Ovary (tissue), 10 donors: ENCODE measurements at places on chromosomes 12 and 14. TPM values are rescaled to one million over a fixed set of nuclear protein-coding genes. Genes with fewer than 3 reads are reported as not detected.

- DNase-seq, result no peak
Measured at GRCh38 chr12:114444422-114445279, 38.7 kb upstream of the TBX5 start.

GRCh38 chr12:55692631-55693322, 14.9 kb downstream of the ITGA7 start:
- peak; percentile 20 for DNase-seq

DNA sequence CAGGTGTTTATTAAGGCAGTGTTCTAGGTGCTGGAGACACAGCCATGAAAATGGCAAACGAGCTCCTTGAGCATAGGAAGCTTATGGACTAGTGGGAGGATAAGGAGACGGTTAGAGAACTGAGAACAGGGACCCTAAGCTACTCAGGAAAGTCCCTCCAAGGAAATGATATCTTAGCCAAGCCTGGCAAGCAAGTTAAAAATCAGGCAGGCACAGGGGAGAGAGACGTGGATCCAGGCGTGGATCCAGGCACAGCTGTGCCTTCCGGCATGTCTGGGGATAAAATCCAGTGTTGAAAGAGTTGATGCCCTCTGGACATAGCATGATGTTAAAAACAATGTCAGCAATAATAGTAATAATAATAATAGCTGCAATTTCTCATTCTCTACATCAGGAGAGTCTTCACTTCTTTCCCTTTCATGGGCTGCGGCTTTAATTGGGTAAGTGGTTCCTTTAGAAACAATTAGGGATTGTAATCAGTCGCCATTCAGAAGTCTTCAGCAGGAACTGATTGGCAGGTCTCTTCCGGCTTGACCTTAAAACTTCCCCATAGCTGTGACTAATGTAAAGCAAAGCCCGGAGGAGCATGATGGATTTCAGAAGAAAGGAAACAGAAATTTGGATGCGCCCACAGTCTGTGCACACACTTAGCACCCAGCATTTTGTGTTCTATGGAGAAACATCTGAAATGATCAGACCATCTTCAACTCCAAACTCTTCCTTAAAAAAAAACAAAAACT, 230.2 kb downstream of the SLC41A2 start:
- DNase-seq, result no peak

The TRAF3 gene
- total RNA-seq, result 9.9 TPM

DNA sequence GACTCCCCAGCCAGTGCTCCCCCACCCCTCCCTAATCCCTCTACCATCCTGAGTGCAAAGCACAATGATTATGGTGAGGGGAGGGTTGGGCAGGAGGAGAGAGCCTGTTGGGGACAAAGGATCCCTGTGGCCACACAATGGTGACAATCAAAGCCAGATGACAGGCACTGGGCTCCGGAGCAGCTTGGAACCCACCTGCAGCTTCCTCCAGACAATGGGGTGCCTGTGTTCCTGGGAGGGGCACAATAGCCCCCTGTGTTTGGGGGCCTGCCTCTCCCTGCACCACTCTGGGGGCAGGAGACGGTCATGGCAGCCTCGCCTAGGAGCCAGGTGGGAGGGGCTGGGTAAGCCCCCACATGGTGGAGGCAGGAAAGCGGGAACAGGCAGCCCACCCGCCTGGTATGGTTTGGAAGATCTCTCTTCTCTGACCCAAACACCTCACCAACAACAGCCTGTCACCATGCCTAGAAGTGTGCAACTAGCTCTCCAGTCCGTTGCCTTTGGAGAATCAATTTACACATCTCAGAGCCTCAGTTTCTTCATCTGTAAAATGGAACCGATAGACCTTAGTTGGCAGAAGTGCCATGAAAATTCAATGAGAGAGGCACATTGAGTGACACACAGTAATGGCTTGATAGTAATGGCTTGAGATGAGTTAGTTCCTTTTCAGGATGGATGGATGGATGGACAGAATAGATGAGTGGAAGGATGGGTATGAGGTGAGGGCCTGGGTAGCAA, 53.0 kb downstream of the MVK start:
- DNase-seq, result no peak

GRCh38 chr14:58792416-58792815, 154.7 kb downstream of the DACT1 start:
- no peak for DNase-seq
